ENCODE measurements at places on chromosomes 12 and 14.

DNA sequence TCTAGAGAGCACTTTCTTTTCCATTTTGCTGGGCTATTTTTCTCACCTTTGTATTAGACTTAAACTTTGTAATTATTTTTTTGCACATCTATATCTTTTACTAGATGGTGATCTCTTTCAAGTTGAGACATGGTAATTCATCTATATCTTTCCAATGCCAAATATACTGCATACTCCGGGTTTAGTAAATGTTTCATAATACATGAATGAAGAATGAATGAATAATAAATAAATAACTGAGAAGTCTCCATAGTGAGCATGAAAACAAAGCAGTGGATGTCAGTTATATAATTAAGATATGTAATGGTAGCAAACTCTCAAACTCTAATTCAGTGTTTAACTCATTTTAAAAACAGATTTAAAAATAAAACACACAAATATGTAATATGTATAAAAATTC is 342.5 kb upstream of the KITLG start:
- no peak for DNase-seq

DNA sequence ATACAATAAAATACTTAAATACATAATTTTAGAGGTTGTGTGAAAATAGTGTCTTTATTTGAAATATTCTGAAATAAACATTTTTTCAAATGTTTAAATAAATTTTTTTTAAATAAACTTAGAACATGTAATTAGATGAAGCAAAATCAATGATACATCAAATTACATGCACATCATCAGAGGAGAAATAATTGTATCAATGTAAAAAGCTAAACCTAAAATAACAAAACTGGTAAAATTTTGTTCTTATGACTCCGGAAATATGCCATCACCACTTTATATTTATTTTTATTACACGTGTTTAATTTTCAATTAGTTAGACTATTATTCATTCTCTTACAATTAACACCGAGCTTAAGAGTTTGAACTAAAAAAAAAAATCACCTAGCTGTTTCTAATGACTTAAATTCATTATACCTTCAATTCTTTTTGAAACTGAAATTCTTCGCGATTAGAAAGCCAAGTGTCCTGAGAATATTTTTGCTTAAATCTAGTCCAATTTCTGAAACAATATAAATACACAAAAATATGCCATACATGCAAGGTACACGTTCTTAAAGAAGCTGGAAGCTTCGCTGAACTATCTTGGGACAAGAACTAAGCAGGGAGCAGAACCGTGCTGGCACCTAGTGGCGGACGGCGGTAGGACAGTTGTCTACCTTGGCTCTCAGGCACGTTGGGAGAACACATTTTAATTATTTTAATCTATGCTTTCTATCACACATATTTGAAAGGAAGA is 230.5 kb downstream of the SLC25A21 start:
- peak; percentile 51 for DNase-seq

GRCh38 chr14:104983231-104983721 is 2.3 kb upstream of the CLBA1 start:
- no peak for DNase-seq

GRCh38 chr14:93078870-93079269 is 36.9 kb downstream of the ITPK1 start:
- DNase-seq, result no peak

GRCh38 chr14:100712490-100712889 is 14.2 kb upstream of the DLK1 start:
- DNase-seq, result no peak

- DNase-seq, result no peak
Observed at GRCh38 chr12:1680804-1681492, 9.9 kb upstream of the ADIPOR2 start.

DNA sequence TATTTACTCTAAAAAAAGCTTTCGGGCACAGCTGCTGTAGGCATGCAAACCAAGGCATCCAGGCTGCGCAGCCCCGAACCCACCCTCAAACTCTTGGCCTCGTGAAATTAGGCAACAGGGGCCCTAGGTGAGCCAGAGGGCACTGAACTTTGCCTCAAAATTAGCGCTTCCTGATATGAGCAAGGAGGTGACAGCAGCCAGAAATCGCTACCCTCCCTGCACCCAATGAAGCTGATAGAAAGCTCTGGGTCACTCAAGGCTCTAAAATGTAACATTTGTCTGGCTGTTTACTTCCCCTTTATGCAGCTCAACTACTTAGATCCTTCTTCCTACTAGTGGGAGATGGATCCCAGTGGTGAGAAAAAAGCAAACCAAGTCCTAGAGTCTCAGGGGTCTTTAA is 61.8 kb downstream of the PITPNM2 start:
- no peak for DNase-seq

- no peak for DNase-seq
Observed at GRCh38 chr12:113439606-113440030, 17.4 kb downstream of the SDSL start.

GRCh38 chr12:59654061-59654460 is 58.2 kb downstream of the SLC16A7 start:
- no peak for DNase-seq

- no peak for DNase-seq
Observed at GRCh38 chr14:24192933-24193332, 2.3 kb downstream of the TM9SF1 start.

DNA sequence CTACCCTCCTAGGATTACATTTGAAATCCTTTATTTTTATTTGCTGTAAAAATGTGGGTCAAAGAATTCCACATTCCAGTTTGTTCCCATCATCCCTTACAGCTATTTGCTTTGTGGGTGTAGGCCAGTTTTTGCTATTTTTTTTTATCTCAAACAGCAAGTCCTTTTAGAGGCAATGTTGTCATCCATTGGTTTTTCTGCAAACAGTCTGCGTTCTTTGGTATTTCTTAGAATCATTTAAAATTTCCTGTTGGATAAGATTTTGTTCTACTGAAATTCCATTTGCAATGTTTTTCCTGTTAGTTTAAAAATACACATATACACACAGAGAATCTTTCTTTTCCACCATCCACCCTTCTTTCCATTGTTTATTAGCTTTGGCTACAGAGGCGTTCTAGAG is 53.3 kb upstream of the STK38L start:
- DNase-seq, result no peak

- DNase-seq, result no peak
Observed at GRCh38 chr14:77052281-77053044, 24.0 kb upstream of the IRF2BPL start.
